ENCODE measurements at places on chromosomes 3 and 15. TPM values are rescaled to one million over a fixed set of nuclear protein-coding genes. Genes with fewer than 3 reads are reported as not detected.
A peak's percentile ranks its signal among the peaks of the same experiment; 100 is the strongest.

- no peak for DNase-seq
Observed at GRCh38 chr15:81268881-81269601, 54.9 kb downstream of the STARD5 start.

DNA sequence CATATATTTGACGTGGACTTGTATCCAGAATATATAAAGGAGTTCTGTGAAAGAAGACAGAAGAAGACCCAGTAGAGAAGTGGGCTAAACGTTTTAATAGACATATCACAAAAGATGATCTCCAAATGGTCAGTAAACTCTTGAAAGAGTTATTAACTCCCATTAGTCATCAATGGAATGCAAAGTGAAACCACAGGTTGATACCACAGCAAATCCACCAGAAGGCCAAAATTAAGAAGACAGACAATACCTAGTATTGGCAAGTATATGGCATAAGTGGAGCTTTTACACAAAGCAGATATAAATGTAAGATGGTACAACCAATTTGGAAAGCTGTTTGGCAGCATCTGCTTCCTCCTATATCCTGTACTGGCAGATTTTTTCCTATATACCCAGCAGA, 6.0 kb downstream of the SPATA16 start:
- DNase-seq, result no peak

Gene SLC2A2
- 18.9 TPM for polyA plus RNA-seq

DNA sequence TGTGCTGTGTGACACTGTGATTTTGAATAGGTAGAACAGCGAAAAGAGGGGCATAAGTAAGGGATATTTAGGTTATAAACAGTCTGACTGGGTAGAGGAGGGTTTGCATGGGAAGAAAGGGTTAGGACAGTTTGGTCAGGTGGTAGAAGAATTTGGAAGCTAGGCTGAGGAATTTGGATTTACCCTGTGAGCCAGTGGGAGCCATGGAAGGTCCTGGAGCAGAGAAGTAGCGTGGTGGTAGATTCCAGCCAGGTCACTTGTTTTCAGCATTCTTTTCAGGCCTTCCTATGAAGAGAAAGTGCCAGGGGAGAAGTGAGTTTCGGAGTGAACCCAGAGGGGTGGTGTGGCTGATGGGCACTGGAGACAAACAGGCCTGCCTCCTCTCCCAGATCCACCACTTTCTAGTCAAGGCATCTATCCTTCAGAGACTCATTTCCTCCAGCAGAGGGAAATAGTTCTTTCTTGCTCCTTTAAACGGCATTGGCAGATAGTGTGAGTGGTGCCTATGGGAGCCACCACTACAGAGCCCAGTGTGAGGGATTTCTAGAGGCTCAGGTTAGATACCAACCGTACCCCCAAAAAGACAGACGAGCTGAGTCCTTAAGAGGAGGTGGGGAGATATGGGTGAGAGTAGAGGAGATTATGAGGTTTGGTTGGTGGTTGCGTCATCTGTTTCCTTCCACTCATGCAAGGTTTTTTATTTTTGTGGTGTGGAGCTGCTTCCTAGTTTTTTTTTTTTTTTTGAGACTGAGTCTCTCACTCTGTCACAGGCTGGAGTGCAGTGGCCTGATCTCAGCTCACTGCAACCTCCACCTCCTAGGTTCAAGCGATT, 21.2 kb downstream of the PXK start:
- DNase-seq, result no peak

DNA sequence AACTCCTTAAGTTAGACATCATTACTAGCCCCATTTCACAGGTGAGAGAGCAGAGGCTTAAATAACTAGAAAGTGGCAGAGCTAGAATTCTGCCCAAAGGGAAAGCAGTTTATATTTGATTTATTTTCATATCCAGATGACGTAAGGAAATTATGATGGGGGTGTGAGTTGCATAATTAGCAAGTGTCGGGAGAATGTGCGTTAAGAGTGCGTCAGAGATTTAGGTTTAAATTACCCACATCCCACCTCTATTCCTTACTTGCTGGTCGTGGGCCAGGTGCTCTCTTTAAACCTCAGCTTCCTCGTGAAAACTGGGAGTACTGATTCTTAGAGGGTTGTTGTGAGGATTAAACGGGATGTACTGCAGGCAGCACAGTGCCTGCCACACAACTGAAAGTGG, 32.3 kb downstream of the FSTL1 start:
- DNase-seq, result no peak

- DNase-seq, result no peak
Observed at GRCh38 chr15:31362886-31363285, 36.3 kb downstream of the KLF13 start.

DNA sequence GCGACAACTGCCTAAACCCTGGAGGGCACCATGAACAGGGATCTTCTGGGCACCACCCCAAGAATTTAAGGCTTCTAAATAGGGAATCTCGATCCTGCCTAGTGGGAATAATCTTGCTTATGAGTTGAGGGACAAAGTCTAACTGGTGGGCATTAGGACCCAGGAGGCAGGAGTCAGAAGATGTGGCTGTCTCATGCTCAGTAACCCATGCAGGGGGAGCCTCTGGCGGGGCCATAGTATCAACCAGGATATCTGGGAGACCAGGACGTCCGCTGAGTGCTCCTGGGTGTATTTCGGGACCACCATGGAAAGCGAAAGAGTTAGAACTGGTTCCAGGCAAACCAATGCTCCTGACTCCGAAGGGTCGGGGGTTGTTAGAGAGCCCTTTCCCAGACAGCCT, 356.1 kb downstream of the OTOL1 start:
- no peak for DNase-seq

Gene CNTN4
- polyA plus RNA-seq, result 29.7 TPM

DNA sequence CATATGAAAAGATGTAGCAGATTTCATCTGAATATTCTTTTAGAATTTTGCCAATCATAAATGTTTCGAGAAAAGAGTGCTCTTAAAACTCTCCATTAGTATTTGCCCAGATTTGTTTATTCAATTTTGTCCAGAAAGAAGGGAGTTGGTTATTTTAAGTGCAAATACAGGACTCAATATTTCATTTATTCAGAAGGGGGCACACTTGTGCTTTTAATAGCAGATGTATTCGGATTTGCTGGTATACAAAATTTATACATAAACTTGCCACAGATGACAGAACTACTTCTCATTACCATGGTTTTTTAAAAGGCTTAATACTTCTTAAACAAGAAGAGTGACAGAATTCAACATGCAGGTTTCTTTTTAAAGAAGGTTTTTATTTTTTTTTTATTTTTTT, 69.8 kb upstream of the GRM7 start:
- peak; percentile 28 for DNase-seq

GRCh38 chr3:81395739-81396513, 365.5 kb downstream of the GBE1 start:
- DNase-seq, result no peak

DNA sequence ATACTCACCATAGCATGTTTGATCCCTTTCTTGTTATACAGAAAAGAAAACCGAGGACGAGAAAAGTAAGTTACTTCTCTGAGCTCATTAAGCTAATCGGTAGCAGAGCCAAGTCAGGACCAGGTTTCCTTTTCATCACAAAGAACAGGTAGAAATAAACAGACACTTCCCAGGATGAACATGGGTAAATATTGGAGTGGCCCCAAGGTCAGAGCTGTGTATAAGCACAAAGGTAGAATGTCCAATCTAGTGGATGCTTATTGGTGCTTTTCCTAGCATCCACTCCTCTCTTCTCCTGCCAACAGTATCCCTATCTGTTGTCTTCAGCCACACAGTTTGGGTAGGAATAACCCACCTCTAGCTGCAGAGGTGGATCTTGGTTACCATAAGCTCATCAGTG, 52.8 kb upstream of the THUMPD3 start:
- DNase-seq, result no peak

DNA sequence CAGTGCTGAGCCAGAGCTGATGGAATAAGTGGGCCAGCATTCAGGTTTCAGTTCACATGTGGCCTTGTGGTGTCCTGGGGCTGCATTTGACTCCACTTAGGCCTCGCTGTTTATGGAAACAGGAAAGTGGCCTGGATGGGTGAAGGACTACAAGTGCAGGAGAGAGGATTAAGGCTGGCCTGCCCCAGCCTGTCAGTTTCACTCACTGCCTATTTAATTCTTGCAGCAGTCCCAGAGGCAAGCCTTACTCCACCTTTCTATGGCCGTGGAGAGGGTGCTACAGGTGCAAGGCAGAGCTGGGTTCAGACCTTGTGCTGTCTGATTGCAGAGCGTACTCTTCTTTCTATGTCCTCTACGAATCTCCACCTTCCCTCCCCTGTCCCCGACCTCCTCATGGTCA, 37.7 kb downstream of the ABHD17C start:
- DNase-seq, result no peak
